ENCODE measurements at places on chromosomes 1 and 21. TPM values are rescaled to one million over a fixed set of nuclear protein-coding genes. Genes with fewer than 3 reads are reported as not detected.

Gene TP73
- polyA plus RNA-seq, result 0.13 TPM

Gene HSD11B1
- polyA plus RNA-seq, result 4.1 TPM

Gene UBXN10
- 0.91 TPM for polyA plus RNA-seq

Gene TMCO1
- polyA plus RNA-seq, result 44.9 TPM

Gene PRR9
- not detected for polyA plus RNA-seq

Gene DMRTA2
- not detected for polyA plus RNA-seq

Gene LCE1D
- polyA plus RNA-seq, result not detected

Gene FAM110D
- polyA plus RNA-seq, result 6.2 TPM

Gene PROK1
- polyA plus RNA-seq, result 4.0 TPM

Gene WNT4
- polyA plus RNA-seq, result 13.6 TPM

Gene PBX1
- polyA plus RNA-seq, result 17.3 TPM

Gene HENMT1
- polyA plus RNA-seq, result 3.1 TPM

Gene SLC25A34
- polyA plus RNA-seq, result 4.7 TPM

Gene S100A8
- polyA plus RNA-seq, result 164 TPM

Gene FAAH
- polyA plus RNA-seq, result 12.0 TPM

Gene POFUT2
- polyA plus RNA-seq, result 68.9 TPM

Gene PRELP
- polyA plus RNA-seq, result 9.7 TPM

Gene CACNA1E
- polyA plus RNA-seq, result 2.7 TPM

Gene RWDD3
- polyA plus RNA-seq, result 16.6 TPM

Gene ADGRB2
- 1.8 TPM for polyA plus RNA-seq
